ENCODE measurements at places on chromosomes 5 and 9.

DNA sequence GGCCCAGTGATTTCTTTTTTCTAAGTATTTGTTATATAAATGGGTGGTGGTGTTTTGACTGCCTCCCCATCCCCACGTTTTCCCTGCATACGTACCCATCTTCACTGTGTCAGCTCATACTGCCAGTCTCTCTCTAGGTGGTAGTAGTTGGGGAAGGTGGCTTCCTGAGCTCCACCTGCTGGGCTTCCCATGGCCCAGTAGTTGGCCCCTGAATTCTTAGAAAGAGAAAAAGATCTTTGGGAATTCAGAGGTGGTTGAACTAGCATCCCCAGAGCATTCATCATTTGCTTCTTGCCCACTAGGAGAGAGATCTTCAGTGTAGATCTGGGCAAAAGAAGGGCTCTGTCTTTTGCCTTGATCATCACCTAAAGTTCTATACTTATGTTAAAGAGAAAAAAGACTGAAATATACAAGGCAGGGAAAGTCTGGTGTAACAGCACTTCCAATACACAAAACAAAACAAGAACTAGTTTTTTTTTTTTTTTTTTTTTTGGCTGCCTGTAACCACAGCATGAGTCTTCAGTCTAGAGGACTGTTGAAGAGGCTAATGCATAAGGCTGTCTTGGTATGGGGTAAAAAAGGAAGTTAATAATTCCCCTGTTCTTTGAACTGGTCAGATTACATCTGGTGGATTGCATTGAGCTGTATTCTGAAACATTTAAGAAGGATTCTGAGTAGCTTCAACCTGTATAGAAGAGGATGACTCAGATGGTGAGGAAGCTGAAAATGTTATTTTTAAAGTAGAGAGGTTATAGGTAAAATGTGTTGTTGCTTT is 128.7 kb downstream of the ATG10 start:
- DNase-seq, result no peak

- DNase-seq, result no peak
These were observed 81.8 kb downstream of the FBXW11 start for GRCh38 chr5:171924493-171925122.

GRCh38 chr5:9726931-9727330 is 96.8 kb upstream of the TAS2R1 start:
- DNase-seq, result no peak

- DNase-seq, result no peak
These were observed 45.3 kb upstream of the CDH9 start for GRCh38 chr5:27083449-27084415.

- no peak for DNase-seq
These were observed 289.1 kb upstream of the EDIL3 start for GRCh38 chr5:84673785-84674184.

DNA sequence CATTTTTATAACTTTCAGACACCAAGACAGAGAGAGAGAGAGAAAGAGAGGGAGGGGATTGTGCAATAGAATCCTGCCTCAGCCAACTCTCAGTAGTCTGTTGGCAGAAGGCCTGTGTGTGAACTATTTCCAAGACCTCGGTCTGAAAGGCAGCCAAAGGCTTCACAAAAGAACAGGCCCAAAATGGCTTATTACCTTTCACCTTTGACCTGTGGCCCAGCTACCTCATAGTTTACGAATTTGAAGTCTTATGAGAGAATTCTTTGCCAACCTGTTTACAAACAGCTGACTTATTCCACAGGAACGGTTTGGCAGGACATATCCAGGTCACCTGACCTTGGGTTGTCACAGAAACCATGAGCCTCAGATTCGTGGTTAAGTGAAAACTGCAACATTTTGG is 48.6 kb downstream of the NR2F1-AS1 start:
- DNase-seq, result no peak

DNA sequence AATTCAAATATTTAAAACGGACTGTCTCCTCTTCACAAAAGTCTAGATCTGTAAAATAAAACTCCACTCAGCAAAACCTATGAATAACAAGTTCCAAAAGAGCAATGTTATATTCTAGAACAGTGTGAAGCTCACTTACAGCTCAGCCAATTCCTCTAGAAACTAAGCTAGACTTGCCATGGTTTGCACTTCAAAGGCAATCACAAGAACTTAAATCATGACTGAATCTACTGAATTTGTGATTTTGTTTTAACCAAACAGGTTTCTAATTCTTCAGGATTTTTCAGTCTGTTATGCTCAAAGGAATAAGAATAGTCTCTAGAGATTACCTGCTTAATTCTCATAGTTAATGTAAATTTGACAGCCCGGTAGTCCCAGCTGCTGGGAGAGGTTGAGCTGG is 1.4 kb upstream of the PKD2L2 start:
- DNase-seq, result no peak

DNA sequence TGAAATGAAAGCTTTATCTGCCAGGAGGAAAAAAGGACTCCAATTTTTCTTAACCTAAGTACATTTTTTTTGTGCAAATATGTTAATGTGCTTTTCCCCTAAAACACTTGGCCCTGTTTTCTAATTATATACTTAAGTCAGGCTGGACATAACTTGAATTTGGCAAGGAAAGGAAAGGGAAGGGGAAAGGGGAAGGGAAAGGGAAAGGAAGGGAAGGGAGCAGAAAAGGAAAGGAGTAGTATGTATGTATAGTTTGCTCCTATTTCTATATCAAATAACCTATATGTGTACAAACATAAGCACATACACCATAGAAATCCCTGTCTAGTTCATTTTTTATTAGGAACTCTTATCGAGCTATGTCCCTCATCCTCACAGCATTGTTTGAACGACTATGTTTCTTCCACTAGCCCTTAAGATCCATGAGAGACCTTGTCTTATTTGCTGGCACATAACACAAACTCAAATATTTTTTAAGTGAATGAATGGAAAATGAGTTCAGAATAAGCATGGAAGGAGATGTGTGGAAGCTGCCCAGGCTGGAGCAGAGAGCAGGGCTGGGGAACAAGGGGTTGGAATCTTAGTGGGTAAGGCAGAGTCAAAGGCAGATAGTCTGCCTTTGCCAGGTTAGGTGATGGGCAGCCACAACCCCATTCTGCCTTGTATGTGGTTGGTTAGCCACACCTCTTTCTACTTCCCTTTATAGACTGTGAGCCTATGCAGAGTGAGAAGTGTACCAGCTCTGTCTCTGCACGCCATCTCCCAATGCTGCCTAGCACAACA is 70.0 kb downstream of the KLHL3 start:
- no peak for DNase-seq

GRCh38 chr5:117761186-117761585 is 1186.6 kb upstream of the SEMA6A start:
- no peak for DNase-seq

DNA sequence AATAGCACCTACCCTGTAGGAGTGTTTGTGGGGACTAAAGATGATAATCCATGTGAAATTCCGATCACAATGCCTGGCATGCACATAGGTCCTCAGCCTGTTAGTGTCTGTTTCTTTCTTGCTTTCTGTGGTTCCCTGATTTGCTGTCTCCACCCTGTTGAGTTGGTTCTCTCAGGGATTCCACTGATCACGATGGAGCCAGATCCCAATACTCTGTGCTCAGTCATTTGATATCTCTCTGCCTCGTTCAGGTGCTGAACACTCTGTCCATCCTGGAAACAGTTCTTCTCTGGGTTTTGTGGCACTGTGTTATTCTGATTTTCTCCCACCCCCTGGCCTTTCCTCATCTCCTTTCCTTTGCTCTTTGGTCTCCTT is 60.8 kb downstream of the ARHGAP26 start:
- no peak for DNase-seq

DNA sequence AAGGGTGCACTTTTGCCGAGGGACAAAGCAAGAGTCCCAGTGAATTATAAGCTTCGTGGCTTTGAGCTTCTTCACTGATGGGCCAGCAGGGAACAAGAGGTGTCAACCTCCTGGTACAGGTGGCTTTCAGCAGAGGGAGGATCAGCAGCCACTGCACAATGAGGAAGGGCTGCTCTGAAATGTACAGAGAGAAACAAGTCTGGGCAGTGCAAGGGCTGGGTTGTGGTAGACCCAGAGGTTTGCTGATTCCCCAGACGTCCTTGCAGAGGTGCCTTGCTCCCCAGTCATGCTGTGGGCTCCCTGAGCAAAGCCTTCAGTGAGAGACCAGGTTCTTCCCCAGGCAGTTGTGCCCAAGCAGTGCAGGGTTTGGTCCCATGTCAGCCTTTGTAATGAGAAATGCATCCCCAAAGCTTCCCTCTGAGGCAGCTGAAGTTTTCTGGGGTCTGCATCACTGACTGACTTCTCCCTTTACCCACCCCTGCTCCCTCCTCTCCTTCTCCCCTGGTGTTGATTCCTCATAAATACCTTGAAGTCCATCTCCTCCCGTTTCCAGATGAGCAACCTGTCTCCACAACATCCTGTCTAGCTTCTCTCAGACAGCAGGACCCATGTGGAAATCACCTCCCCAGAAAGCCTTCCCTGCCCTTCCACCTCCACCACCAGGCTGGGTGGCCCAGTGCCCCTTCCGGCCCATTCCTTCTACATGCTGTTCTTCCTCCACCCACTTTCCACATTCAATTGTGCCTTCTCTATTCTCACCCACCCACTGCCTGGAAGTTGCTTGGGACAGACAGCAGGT is 599.6 kb upstream of the ADAMTS16 start:
- DNase-seq, result no peak

GRCh38 chr5:43582082-43583005 is 20.6 kb upstream of the NNT start:
- DNase-seq, result no peak

DNA sequence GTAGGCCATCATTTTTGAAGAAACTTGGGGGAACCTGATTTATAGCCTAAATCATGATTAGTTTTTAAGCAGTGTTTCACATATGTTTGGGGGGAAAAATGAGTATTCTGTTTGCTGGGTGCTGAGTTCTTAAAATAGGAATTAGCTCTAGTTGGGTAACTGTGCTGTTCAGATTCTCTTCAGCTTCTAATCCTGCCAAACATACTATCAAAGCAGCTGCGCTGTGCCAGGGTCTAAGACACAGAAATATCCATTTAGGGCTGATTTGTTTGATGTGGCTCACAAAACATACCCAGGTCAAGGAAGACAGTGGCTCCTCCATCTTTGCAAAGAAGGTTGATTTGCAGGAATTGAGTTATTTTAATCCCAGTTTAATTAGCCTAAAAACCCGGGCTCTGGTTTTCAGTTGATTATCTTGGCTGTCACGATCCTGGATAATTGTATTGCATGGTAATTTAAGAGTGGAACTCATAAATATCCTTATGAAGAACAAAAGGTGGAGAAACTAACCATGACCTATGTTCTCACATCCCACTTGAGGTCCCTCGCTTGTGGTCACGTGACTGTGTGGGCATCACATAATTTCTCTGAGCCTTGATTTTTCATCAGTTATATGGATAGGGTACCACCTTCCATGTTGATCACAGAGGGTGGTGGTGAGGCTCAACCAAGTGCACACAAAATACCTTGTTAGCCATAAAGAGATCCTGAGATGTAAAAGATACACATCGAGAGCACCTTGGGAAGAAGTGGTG is 18.7 kb downstream of the CYFIP2 start:
- DNase-seq, result no peak

- no peak for DNase-seq
These were observed 6.1 kb downstream of the PRRC2B start for GRCh38 chr9:131399972-131400371.
